Fibroblast of skin of right quadriceps (primary cell): ENCODE measurements at places on chromosomes 11 and 22.
A peak's percentile ranks its signal among the peaks of the same experiment; 100 is the strongest.

DNA sequence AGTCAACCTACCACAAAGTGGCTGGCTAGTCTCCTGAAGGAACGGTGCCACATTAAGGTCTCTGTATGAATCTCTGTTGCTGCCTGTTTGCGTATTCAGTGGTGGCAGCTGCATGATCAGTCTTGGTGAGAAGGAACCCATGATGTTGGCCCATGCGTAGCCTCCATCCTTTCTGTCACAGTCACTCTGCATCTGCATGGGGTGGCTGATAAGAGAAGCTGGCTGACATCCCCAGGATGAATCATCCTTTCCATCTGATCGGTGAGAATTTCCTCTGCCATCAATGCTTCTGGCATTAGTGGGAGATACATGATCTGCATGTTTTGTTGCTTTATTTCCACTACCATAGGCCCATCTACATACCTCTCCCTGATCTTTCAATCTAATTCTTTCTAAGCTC lies 199.0 kb upstream of the NECTIN1 start:
- no peak for DNase-seq

DNA sequence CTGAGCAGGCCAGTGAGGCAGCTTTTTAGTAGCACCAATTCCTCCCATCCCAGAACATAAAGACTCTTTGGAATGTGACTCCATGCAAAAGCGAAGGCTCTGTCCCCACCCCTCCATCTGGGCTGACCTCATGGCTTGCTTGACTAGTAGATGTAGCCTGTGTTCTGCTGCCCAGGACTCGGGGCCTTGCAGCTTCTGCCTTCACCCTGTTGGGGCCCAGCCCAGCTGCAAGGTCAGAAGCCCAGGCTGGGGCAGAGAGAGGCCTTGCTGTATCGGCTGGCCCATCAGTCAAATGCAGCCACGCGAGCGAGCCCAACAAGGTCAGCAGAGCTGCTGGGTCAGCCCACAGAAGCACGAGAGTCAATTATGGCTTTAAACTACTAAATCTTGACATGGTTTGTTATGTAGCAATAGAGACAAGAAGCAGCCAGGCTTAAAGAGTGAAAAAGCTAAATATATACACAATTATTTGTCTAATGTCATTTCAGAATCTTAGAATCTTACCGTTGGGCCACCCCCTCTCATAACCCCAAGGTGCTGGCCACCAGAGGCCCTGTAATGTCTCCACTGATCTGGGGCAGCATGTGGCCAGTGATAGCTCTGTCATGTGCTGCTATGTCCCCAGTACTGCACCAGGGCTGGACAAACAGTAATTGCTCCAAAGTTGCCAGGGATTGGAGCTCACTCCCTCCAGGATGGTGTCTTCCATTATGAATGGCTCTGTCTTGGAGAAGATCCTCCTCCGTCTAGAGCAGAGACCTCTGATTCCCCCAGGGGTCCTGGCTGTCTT lies 10.4 kb upstream of the WNT11 start:
- DNase-seq: no peak

DNA sequence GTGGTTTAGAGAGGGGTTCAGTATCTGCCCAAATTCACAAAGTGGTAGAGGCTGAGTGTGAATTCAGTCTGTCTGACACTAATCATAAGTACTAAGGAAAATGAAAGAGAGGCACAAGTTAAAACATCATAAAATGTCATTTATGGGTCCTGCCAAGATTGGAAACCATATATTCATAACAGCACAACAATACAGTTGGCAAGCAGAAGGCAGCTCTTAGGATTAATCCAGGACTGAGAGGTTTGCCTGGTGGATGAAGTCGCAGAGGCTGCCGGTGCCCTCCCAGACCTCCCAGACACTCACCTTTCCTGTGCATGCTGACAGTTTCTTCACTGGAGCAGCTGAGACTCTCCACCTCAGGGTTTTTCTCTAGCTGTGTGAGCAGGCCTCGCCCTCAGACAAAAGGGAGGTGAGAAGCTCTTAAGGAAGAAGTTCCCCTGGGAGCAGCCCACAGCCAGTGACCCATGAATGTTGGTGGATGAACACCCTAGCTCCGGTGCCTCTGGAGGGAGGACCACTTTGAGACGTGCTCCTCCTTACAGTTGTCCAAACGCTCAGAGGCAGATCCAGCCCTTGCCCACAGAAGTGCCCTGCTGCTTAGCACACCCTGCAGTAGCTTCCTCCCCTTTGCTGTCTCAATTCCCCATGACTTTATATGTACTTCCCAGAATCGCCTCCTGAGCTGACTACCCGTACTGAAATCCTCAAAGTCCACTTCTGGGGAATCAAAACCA lies 43.7 kb downstream of the MAML2 start:
- DNase-seq: no peak

DNA sequence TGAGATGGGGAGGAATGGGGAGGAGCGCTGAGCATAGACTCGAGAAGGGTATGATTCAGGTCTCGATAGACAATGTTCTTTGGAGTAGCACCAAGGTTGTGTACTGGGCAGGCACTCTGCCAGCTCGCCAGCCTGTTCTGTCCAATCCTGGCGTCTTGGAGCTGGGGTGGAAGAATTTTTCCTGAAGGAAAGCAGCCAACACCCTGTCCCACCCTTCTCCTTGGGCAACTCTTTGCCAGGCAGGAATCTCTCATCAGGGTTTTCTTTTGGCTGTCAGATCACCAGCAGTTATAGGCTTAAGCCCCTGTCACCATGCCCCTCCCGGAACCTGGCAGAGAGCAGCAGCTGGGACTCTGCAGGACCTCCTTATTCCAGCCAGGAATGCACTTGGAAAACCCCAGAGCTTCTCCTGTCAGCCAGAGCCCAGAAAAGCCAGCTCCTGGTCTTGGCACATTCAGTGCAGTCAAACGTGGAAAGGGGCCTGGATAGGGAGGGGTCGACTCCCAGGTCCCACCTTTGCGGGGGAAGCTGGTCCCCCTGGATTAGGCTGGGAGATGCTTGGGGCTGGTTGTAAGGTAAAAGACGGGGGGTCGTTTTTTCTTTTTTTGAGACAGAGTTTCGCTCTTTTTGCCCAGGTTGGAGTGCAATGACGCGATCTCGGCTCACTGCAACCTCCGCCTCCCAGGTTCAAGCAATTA lies 14.4 kb upstream of the SPTBN2 start:
- no peak for DNase-seq

GRCh38 chr11:30605036-30605605 lies 19.0 kb upstream of the MPPED2 start:
- DNase-seq: no peak

DNA sequence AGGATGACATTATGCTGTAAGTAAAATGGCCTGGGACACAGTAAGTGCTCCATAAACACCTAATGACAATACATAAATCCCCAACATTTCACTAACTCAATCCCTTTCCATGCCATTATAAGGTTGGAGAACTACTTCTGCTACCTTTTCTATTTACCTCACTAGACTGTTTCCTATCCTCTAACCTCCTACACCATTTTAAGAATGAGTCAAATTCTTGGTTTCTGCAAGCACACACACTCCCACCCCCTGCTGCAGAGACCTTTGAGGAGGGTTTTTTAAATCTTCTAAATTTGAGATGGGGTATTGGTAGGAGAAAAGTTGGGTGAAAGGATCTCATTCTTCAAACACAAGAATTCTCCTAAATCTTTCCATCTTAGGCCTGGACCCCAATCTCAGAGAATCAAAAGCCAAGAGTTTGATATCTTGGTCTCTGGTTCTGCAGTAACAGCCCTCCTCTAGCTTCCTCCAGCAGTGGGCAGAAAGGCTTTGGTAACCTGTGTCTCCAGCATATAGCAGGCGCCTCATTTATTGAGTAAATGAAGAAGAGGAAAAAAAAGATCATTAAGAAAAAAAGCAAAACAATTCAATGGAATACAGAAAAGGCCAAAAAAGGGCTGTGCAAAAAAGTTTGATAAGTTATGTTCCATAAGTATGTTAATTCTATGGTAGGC lies 42.3 kb downstream of the SYTL2 start:
- DNase-seq: no peak

- DNase-seq: no peak
Observed at GRCh38 chr11:109745996-109746625, 324.1 kb downstream of the C11orf87 start.

GRCh38 chr11:35689081-35689996 lies 26.8 kb downstream of the TRIM44 start:
- no peak for DNase-seq

DNA sequence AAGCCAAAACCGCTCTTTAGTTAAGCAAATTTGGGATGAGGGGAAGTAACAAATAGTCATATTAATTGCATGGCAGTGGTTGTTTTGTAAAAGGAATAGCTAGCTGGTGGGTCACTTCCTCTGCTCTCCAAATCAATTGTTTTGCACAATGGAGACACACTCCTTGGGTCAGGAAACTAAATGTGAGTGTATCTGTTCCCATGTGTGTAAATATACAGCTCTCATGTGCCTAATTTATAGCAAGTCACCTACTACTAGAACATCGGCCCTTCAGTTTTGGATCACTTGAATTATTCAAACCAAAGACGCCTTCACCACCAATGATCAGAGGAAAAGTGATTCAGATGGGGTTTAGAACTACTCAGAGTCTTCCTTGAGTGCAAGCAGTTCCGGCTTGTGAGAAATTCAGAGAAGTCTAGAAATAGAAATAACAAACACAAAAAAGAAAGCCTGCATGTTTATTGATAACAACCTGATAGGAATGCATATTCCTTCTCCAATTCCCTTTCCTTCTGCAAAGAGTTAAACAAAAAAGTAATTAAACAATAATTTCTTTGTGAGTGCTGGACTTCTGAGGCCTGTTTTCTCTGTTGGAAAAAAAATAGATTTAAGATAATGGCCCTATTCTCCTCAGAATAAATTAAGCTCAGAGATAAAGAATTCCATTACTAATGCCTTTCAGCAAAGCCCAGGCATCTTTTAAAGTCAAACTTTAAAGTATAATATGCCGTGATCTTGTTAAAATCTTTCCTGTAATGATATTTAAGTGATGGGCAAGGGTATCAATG lies 100.4 kb downstream of the KIRREL3 start:
- DNase-seq: no peak

GRCh38 chr11:26229981-26230380 lies 101.9 kb upstream of the ANO3 start:
- peak; percentile 28 for DNase-seq

DNA sequence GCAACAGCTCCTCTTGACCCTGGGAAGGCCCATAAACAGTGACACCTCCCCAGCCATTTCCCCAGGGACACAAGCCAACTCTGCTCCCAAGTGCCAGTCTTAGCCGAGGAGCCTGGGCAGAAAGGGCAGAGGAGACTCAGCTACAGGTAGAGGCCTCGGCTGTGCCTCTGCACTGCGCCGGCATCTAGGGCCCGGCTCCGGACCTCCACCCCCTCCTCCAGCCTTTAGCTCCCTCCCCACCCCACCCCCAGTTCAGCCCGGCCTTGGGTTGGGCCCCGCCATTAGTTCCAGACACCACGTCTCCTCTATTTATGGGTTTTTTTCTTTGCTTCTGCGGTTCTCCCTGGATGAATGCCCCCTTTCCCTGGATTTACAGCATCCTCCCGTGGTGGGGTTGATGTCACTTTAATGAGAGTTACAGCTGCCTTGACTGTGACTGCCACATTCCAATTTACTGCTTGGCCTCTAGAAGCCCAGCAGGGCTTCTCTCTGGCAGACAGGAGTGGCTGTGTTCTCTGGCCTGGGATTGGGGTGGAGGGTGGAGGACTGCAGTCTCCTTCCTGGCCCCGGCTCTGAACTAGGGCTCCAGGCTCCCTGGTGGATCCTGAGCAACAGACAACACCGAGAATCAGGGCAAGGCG lies 13.5 kb upstream of the OAF start:
- peak; percentile 90 for DNase-seq

GRCh38 chr22:40198733-40199132 lies 21.0 kb downstream of the TNRC6B start:
- DNase-seq: no peak

- DNase-seq: no peak
Observed at GRCh38 chr11:114302663-114303062, 6.5 kb downstream of the NNMT start.

DNA sequence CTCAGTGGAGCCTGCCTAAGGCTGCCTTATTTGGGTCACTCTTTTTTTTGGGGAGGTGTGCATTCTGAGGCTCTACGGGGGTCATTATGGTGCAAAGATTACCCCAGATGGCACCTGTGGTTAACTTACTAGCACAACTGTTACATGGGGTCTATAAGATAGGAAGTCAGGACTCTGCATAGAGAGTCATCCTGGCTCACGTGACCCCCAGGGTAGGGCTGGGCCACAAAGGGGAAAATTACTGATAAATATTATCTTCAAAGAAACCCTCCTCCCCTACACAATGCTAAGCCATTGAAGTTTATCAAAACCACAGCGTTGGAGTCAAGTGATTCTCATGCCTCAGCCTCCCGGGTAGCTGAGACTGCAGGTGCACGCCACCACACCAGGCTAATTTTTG lies 397.1 kb downstream of the MN1 start:
- no peak for DNase-seq

GRCh38 chr11:7204778-7205177 lies 46.9 kb upstream of the SYT9 start:
- DNase-seq: peak; percentile 87

DNA sequence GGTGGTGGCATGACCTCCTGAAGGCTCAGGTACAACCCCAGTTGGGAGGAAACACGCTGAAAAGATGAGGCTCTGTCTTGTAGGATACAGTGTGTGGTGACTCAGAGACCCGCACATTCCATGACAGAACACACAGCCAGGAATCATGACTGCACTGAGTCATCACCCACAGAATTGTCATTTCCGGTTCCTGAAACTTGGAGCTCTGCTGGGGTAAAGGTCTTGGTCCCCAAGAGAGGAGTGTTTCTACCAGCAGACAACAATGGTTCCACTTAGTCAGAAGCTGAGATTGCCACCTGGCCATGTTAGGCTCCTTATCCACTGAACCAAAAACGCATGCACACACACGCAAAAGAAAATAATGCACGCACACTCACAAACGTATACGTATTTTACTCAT lies 31.5 kb upstream of the CYB5R3 start:
- peak; percentile 97 for DNase-seq

DNA sequence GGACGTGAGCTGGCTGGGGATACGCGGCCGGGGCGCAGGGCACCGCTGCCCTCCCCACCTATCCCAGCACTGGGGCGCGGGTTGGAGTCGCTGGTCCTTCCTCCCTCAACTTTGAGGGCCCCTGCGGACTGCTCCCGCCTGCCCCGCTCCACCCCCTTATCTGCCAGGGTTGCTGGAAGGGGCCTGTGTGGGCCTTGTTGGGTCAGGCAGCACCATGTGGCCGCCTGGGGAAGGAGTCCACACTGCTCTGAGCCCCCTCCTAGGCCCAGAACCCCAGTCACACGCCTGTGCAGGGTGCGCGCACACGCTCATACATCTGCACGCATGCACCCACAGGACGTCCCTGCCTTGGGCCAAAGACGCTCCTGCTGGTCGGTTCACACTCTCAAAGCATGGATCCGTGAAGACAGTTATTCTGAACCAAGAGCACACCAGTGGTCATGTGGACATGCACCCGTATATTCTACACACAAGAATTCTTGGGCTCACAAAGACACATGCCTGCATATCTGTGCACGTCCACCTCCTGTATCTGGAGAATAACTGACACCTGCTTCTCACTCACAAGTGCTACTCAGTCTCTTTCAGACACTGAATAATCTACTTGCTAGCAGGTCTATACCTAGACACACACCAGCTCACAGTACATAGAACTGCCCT lies 710 bp downstream of the TUB start:
- no peak for DNase-seq
